ENCODE measurements at places on chromosomes 3 and 15. TPM values are rescaled to one million over a fixed set of nuclear protein-coding genes. Genes with fewer than 3 reads are reported as not detected.

The LEKR1 gene
- 2.5 TPM for polyA plus RNA-seq

The HRH1 gene
- 2.3 TPM for polyA plus RNA-seq

The CCDC39 gene
- 5.1 TPM for polyA plus RNA-seq

The NEK10 gene
- 1.7 TPM for polyA plus RNA-seq

DNA sequence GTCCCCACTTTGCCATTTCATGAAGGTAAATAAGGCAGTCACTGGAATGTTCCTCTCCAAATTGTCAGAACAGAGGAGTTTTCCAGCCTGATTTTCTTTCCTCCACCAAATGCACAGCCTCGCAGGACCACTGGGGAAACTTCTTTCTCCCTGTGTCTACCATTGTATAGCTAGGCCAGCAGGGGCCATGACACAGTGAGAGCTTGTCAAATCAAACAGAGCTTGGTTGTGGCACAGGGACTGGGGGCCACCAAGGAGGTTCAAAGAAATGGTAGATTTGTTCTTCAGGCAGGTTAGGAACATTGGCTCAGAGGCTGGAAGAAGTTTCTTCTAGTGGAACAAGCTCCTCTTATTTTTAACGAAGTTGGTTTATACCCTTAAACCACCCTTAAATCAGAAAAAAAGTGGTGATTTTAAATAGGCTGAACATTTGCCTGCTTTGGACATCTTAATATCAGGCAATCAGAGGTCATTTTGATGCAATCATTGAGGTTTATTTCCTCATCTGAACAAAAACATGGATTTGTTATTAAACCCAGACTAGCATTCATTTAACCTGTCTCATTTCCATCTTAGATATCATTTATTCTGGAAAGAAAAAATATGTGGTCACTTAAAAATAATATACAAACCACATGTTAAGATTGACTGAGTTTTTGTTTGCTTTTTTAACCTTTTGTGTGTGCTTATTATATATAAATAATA lies 105.6 kb downstream of the GTPBP8 start:
- no peak for DNase-seq

DNA sequence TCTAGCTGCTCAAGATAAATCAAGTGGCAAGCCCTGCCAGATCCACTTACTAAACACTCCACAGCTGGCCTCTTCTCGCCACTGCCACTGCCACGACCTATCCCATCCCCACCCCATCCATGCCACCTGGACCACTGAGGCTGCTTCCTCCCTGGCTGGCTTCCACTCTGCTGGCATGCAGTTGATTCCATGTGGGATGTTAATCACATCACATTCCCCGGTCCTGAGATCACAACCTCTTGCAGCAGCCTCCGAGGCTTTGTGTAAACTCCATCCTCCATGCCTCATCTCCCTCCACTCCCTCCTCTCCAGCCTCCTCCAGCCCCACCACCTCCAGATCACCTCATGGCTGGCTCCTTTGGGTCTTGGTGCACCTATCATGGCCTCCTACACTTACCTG lies 7.7 kb downstream of the NCKIPSD start:
- DNase-seq: no peak

DNA sequence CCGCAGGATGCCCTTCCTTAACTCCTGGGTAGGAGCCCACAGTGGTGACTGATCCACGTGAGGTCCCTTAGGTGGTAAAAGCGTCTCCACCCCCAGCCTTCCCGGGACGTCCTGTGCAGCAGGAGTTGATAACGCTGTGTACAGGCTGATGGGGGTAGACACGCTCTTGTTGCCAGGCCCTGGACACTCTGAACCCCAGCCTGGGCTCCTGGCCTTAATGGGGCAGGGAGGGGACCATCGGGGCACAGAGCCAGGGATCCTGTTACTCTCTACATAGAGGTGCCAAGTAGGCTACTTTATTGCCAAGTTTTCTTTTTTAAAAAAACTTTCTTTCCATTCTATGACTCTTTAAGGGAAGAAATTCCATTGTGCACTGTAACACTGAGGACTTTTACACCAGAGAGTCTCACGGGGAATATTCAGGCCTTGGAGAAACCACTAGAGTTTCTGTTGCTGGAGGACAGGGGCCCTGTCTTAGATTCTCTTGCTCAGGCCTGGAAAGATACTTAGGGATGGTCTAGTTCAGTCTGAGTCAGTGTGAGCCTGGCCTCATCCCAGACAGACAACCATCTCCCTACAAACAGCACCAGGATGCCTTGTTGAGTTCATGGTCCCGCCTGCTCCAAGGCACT lies 104.3 kb upstream of the RNU6-1 start:
- DNase-seq: no peak

DNA sequence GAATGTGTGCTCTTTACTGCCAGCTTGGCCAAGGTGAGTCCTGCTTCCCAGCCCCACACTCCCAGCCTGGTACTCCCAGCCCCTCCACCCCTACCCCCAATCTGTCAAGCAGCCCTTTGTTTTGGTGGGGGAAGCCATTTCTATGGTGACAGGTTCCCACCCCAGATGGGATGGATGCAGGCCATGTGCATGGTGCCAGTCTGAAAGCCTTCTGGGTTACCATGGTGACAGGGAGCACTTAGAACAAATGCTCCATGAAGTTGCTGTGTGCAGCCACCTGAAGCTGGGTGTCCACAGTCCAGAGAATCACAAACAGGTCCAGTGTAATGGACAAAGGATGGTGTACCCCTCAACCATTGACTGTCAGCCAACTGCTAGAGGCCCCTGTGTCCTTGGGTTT lies 19.1 kb upstream of the VILL start:
- no peak for DNase-seq

DNA sequence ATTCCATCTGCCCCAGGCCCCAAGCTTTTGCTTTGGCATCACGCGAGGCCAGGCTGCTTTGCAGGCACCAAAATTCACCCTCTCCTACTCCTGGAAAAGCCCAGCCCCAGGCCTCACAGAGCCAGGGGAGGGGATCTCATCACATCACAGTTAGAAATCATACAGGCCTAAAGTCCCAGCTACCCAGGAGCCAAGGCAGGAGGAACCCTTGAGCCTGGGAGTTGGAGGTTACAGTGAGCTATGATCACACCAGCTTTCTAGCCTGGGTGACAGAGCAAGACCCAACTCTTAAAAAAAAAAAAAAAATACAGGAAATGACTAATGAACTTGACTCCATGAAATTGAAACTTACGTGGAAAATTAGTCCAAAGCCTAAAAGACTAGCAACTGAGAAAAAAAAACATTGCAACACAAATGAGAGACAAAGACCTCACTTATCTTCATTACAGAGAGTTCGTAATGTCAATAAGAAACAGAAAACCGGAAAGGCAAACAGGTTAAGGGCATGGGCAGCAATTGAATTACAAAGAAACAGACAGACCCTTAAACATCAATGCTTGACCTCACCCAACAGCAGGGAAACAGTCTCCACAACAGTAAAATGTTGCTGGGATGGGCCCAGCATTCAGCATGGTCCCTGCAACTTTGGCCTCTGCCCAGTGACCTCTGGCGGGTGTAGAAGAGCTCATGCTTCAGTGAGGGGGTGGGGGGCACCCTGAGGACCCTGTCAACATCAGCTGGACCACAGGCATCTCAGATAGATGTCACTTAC lies 151.5 kb downstream of the LRRK1 start:
- DNase-seq: no peak

- DNase-seq: no peak
These were observed 13.0 kb downstream of the CERS3 start for GRCh38 chr15:100515758-100516157.

DNA sequence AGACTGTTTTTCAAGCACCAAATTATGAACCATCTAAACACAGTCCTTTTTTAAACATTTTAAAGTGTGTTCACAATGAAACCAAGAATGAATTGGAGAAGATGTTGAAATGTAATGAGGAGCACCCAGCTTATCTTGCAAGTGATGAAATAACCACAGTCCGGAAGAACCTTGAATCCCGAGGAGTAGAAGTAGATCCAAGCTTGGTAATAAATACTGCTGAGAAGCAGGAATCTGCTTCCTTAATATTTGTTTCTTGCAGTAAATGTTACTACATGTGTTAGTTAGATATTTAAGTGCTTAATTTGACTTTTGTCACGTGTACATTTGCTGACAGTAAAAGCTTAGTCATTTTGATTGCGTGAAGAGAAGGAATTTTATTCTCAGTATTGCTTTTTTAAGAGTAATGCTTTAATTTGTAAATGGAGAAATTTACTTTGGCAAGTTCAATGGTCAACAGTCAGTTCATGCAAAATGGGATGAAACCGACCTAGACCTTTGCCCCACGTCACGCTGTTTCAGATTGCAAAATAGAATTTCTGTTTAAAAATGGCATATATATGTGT lies 69.8 kb downstream of the OPA1 start:
- no peak for DNase-seq

DNA sequence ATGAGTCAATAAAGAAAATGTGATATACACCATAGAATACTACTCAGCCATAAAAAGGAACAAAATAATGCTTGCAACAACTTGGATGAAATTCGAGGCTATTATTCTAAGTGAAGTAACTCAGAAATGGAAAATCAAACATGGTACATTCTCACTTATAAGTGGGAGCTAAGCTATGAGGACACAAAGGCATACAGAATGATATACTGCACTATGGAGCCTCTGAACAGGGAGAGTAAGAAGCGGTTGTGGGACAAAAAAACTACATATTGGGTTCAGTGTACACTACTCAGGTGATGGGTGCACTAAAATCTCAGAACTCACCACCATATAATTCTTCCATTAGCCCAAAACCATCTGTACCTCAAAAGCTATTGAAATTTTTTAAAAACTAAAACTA lies 68.8 kb upstream of the AKAP13 start:
- DNase-seq: no peak

DNA sequence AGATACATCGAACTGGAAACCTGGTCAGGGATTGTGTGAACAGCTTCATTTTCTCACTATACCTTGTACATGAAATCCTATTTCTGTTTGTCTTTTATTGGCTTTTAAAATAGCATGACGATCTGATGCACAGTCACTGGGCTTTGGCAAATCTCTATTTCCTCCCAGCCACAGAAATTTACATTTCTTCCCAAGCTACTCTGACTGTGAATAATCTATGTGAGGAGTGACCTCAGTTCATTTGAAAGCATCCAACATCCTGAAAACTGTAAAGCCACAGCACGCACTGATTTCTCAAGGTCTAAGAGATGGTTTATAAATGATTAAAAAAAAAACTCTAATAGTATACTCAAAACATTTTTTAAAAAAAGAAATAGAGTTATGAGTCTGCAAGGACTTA lies 450.3 kb downstream of the IL5RA start:
- DNase-seq: no peak

DNA sequence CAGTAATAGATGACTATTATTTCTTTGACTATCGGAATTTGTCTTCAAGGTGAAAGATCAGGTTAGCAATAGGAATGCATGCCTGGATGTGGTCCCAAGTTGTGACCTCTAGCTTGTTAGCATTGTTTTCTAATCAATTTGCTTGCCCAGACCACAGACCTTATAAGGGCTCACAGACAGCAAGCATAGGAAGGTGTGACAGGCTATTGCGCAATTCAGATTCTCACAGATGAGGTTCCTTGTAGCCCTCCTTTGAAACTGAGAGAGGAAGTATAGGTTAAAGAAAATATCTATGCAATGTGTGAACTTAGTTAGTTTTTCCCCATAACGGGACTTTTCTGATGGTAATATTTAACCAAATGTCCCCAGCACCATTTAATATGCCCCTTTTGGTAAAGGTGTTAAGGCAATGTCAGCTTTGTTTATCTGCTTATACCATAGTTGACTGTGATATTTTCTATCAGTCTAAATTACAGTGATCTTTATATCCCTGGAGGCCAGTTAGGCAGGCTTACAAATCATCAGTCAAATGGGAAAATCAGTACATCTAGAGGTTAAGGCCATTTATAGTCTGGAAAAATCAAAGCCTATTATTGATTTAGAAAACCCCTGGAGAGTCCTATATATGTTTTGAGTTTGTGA lies 168.1 kb upstream of the MBNL1 start:
- DNase-seq: no peak

GRCh38 chr3:37993820-37994638 lies 3.4 kb downstream of the VILL start:
- DNase-seq: peak; percentile 47

GRCh38 chr3:6785726-6786125 lies 75.2 kb upstream of the GRM7 start:
- DNase-seq: no peak
